Stimulated activated CD4-positive, alpha-beta T cell treated with anti-CD3 and anti-CD28 coated beads, Interleukin-12 subunit alpha, Interleukin-12 subunit beta, amount 100 ng/mL, for 4 hours (primary cell): ENCODE measurements at places on chromosomes 11 and 22.

DNA sequence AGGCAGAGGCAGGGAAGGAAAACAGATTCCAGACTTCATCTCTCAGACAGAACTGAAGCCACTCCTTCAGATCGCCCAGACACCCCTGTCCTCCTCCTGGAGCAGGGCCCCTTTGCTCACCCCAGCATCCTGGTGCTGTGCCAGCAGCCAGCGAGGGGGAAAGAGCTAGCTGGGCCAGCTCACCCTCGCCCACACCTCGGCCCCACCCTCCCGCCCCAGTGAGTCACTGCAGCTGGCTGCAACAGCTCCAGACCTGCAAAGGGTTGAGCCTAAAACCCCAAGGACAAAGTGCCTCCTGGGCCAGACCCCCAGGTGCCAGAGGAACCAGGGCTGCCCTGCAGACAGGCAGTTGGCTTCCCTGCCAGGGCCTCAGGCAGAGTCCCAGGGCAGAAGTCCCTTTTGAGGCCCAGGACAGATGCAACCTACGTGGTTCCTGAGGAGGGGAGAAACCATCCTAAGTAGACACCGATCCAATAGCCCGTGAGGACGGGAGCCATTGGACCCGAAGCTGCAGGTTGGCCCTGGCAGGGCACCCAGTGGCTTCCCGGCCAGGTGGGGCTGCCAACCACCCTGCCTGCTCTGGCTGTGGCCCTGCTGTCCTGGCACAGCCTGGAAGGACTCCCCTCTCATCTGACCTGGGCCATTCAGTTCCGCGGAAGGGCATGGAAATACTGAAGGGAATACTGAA is 7.2 kb downstream of the AHNAK start:
- no peak for DNase-seq

- DNase-seq: no peak
Observed at GRCh38 chr22:28917747-28918549, 34.6 kb downstream of the ZNRF3 start.

DNA sequence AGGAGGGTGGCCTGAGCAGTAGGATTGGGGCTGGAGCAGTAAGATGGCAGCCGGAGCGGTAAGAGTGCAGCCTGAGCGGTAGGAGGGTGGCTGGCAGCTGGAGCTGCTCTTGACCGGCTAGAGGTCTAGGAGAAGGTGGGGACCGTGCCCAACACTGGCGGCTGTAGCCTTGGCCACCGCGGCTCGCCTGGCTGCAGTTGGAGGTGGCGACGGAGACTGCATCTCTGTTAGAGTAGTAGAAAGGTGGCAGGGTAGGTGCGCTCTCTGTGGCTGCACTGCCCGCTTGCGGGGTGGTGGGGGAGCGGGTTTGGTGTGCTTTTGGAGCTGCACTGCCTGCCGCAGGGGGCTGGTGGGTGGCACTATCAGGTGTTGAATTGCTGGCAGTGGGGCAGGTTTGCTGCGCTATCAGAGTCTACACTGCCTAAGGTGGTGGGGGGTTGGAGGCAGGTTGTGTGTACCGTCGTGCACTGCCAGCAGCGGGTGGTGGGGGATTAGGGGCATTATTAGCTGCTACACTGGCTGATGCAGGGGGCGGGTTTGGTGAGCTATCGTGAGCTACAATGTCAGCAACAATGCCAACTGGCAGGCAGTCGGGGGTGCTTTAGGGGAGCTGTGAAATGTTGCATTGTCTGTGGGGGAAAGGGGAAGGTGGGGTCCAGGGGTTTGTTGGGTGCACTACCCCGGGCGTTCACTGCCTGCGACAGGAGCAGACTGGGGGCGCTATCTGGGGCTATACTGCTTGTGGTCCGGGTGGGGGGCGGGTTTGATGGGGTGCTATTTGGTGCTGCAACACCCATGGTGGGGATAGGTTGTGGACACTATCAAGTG is 4461.3 kb upstream of the OR11H1 start:
- no peak for DNase-seq

DNA sequence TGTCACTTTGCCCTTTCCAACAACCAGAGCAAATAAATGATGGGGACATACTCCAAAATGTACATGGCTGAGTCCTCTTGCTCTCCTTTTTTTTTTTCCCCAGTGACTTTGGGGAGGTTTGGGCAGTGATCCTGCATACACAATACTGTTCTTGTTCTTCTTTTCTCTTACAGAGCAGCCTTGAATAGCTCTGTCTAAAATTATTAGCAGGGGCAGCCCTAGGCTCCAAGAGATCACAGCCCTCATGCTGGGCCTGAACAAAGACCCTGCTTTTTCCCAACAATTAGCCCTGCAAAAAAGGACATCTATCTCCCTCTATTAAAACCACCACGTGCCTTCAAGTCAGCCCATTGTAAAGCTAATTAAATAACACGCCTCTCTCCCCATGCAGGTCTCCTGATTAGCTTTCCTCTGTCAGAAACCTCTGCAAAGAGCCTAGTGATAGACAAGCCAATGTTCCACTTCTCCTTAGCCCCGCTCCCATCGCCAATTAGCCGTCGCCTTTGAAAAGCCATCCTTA is 54.7 kb downstream of the ETS1 start:
- DNase-seq: no peak

GRCh38 chr11:113419454-113420003 is 31.9 kb downstream of the ANKK1 start:
- no peak for DNase-seq

- no peak for DNase-seq
Observed at GRCh38 chr11:80414181-80415165, 973.6 kb upstream of the TENM4 start.

- DNase-seq: no peak
Observed at GRCh38 chr11:105315287-105315686, 175.7 kb upstream of the CARD18 start.

GRCh38 chr11:465896-466530 is 15.9 kb downstream of the PTDSS2 start:
- no peak for DNase-seq

DNA sequence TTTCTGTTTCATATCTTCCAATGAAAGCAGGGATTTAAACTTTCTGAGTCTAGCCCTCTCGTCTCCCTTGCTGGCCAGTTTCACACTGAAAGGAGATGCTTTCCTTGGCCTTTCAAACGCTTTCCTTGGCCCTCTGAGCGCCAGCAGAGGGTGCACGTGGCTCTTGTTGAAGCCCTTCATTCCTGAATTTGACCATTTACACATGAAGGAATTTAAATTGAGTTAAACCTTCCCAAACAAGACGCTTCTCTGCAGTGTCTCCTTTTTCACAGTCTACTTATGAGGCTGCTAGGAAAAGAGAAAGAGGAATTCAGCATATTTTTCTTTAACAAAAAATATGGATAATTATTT is 21.6 kb downstream of the NNMT start:
- DNase-seq: no peak

DNA sequence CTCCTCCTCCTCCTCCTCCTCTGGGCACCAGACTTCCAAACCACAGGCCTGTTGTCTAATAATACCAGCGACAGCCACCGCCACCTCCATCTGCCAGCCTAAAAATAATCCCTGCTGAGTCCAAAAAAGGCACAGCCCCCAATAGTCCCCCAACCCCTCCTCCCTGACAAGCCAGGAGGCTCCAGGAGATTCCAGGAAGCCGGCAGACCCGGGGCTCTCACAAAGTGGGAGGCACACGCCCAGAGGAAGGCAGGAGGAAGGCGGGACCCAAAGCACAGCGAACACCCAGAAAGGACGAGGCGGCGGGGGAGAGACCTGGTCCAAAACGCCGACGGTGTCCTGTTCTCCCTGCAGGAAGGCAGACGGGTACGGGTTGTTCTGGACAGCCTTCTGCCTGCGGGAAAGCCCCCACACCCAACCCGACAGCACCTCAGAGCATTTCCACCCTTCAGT is 5.9 kb downstream of the IGSF9B start:
- no peak for DNase-seq

DNA sequence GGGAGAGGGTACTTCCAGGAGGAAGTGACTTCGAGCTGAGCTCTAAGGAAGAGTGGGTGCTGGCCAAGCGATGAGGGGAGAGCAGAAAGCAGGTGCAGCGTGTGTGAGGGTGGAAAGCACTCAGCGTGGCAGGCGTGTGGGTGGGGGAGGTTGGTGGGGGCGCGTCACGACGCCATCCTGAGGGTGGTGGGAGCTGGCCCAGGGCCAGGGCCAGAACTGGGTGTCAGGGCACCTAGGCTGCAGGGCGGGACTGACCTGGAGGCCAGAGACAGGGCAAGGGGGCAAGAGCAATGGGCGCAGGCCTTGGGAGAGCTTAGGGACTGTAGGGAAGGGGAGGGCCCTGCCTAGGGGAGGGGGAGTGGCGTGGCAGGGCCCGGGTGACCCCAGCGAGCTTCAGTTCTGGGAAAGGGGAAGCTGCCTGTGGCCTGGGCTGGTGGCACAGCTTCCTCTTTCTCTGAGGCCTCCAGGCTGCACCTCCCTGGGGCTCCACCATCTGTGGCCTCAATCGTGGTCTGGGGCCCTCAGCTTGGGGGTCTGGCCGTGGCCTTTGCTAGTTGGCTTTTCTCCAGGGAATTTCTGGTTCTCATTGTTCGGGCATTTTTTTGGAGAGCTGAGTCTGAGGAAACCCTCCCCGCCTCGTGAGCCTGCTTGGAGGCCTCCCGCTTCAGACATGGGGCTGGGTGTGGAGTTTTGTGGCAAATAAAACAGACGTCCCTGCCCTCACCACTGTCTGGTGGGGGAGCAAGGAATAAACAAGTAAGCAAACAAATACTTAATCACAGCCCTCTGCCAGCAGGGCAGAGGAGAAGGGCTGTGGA is 8.9 kb downstream of the RELT start:
- no peak for DNase-seq

DNA sequence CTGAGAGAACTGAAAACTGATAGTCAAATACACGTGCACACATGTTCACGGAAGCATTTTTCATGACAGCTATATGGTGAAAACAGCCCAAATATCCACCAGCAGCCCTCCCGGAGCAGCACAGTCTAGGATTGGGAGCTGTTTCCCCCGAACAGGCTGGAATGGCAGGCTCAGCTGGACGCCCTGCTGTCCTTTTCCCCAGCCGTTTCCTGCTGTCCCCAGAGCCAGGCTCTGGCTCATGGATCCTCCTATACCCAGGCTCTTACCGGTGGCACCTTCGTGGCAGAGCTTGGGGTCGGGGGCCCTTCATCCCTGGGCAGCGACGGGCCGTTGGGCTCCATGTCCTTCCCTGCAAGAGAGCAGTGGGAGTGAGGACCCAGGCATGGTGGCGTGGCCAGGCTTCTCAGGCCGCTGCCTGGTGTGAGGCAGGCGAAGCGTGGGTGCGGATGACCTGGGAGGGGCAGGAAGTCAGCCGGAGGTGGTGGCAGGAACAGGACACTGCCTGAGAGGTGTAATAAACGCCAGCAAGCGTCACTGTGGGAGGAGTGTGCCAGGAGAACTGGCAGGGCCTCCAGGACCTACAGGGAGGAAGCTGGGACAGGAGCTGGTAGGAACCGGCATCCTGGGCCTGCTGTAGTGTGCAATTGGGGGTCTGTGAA is 38.8 kb downstream of the OSBPL5 start:
- no peak for DNase-seq

- DNase-seq: no peak
Observed at GRCh38 chr11:86941077-86941870, 13.9 kb downstream of the FZD4 start.

DNA sequence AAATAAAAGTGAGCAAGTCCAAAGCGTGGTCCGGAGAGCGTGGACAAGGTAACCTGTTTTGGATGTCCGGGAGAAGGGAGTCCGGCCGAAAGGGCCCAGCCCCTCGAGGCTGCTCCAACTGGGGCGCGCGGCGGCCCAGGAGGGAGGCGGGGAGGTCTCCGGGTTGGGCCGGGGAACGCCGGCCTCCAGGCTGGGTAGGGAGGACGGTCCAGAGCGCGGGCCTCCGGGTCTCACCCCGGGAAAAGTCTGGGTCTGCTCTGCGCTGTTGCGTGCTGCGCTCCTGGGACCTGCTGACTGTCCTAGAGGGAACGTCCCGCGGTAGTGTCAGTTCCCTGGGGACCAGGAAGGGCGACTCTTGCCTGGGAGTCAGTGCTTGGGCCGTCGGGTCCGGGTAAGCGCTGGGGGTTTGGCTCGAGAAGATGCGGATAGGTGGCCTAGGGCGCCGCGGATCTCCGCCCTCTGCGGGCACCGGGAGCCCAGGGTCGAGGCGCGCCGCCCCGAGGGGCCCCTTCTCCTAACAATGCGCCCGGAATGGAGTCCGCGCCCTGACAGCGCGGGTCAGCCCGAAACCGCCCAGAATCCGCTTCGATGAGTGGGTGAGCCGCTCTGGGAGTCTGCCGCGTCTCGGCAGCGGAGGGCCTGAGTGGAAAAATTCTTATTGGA is 988 bp upstream of the FLI1 start:
- DNase-seq: no peak

GRCh38 chr22:28911304-28911690 is 27.9 kb downstream of the ZNRF3 start:
- DNase-seq: no peak

- no peak for DNase-seq
Observed at GRCh38 chr22:28398355-28398754, 281.3 kb downstream of the TTC28 start.

DNA sequence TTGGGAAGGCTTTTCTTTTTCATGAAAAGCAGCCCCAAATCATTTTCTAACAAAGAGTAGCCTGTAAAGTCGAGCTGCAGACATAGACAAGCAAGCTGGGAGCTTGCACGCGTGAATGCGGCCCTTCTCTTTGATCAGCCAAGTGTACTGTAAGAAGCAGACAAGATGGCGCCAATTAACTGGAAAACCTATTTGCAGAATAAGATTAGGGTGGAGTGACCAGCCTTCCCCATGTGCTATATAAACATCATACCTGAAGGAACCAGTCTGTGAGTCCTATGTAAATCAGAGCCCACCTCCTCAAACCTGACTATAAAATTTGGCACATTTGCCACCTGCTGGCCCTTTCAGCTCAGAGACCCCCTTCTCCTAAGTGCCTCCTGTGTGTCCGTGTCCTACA is 982.7 kb downstream of the OPCML start:
- DNase-seq: no peak

- DNase-seq: no peak
Observed at GRCh38 chr11:115653926-115654325, 149.7 kb upstream of the CADM1 start.

DNA sequence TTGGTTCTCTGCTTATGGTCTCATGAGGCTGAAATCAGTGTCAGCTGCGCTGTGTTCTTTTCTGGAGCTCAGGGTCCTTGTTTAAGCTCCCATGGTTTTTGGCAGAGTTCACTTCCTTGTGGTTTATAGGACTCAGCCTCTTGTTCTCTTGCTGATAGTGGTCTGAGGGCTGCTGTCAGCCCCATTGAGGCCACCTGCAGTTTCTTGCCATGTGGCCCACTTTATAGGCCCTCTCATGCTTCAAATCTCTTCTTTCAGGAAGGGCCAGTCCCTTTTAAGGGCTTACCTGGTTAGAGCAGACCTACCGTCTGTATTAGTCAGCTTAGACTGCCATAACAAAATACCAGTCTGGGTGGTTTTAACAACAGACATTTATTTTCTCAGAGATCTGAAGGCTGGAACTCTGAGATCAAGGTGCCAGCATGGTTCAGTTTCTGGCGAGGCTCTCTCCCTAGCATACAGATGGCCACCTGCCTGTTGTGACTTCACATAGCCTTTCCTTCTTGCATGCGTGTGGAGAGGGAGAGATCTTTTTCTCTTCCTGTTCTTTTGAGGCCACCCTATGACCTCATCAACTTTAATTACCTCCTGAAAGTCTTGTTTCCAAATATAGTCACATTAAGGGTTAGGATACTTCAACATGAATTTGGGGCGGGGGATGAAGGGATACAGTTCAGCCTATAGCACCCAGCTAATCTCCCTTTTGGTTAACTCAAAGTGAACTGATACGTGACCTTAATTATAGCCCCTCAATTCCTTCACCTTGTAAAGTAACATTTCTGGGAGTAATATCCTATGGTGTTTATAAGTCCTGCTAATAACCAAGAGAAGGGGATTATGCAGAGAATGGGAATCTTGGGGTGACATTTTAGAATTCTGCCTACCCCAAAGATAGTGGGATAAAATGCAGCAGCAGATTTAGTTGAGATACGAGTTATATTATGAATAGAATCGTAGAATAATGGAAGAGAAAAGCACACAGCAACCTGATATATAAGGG is 131.8 kb downstream of the UVRAG start:
- no peak for DNase-seq
